ENCODE measurements at places on chromosomes 1 and 21. TPM values are rescaled to one million over a fixed set of nuclear protein-coding genes. Genes with fewer than 3 reads are reported as not detected.

GRCh38 chr1:182054698-182055326 is 6.7 kb downstream of the ZNF648 start:
- peak; percentile 22 for DNase-seq
- H3K27ac ChIP-seq = no peak overlapping the region
- H3K27me3 ChIP-seq = peaks cover 21% of the 10 kb centered on the region
- H3K4me1 ChIP-seq = peaks cover 2% of the 10 kb centered on the region

DNA sequence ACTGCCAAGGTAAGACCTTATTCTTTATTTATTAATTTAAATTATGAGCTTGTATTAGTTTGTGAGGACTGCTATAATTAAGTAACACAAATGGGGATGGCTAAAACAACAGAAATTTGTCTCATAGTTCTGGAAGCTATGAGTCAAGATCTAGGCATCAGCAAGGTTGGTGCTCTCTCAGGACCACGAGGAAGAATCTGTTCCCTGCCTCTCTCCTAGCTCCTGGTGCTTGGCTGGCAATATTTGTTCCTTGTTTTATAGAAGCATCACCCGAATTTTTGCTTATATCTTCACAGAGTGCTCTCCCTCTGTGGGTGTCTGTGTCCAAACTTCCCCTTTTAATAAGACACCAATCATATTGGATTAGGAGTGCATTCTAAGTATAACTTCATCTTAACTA is 41.4 kb upstream of the CCDC190 start:
- DNase-seq = no peak
- H3K27ac ChIP-seq = no peak overlapping the region
- no peaks in the 10 kb centered on the region for H3K36me3 ChIP-seq

GRCh38 chr1:48841966-48842365 is 65.3 kb upstream of the BEND5 start:
- no peak overlapping the region for H3K27ac ChIP-seq
- H3K4me3 ChIP-seq = no peak overlapping the region
- DNase-seq = no peak
- no peaks in the 10 kb centered on the region for H3K4me1 ChIP-seq

DNA sequence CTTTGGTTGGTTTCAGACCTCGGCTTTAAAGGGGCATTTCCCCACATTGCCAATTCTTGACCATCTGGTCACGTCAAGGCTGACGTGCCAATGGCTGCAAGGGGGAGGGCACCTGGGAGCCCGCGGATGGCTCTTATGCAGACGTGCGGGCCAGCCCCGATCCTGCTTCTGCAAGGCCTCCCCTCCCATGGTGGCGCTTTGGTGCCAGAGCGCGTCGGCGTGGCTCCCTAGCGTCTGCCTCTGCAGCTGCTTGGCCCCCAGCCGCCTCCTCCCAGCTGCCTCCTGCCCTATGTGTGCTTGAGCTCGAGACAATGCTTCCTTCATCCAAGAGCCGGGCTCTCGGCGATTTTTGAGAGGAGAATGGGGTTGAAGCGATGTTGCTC is 29.1 kb downstream of the SKI start:
- DNase-seq = no peak
- peaks cover 7% of the 10 kb centered on the region for H3K36me3 ChIP-seq

DNA sequence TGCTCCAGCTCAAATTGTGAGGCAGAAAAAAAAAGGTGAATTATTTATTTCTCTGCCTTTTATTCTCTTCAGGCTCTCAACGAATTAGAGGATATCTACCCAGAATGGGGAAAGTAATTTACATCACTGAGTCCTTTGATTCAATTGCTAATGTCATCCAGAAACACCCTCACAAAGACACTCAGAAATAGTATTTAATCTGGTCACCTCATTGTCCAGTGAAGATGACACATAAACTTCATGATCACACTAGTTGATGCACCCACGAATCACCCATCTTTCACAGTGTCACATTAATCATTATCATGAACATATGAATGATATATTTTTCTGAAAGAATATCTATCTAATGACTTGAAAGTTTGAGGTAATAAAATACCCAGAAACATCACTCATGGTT is 868.5 kb downstream of the BRINP3 start:
- no peak overlapping the region for H3K27ac ChIP-seq
- H3K36me3 ChIP-seq = no peaks in the 10 kb centered on the region
- no peak for DNase-seq
- no peak overlapping the region for H3K4me3 ChIP-seq
- H3K27me3 ChIP-seq = no peaks in the 10 kb centered on the region

DNA sequence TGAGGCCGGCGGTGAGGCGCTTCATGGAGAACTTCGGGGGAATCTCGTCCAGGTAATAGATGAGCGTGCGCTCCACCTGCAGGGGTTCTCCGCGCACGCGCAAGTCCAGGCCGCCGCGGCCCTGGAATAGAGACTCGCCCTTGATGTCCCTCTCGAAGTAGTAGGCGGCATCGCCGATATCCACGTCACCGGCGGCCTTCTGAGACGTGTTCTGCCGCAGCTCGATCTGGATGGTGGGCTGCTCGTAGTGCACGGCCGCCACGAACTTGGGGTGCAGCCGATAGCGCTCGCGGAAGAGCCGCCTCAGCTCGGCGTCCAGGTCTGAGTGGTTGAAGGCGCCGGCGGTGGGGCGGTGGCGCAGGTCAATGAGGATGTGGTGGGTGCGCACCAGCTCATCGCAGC is 726 bp downstream of the TACSTD2 start:
- DNase-seq = no peak
- H3K4me1 ChIP-seq = peaks cover 10% of the 10 kb centered on the region
- peak overlapping the region; percentile 62 for H3K4me3 ChIP-seq
- peaks cover 21% of the 10 kb centered on the region for H3K27me3 ChIP-seq

DNA sequence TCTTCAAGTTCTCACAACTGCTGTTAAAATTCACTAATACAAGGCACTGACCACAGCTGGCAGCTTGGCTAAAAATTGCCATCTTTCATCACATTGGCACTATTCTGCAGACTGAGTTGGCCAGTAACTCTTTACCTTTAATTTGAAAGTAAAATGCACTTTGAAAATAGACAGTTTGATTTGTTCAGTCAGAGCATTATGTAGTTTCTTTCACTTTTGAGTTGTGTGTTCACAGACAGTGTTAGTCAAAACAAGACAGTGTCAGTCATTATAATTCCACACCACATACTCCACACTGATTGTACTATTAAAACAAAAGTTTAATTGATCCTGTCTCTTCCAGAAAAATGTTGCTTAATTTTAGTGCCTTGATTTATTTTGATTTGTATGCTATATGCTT is 160.7 kb downstream of the SDCCAG8 start:
- no peaks in the 10 kb centered on the region for H3K27me3 ChIP-seq
- H3K36me3 ChIP-seq = peaks cover 8% of the 10 kb centered on the region
- no peak for DNase-seq

GRCh38 chr1:18581420-18581880 is 49.2 kb upstream of the PAX7 start:
- H3K4me3 ChIP-seq = no peak overlapping the region
- no peaks in the 10 kb centered on the region for H3K4me1 ChIP-seq
- no peak overlapping the region for H3K27ac ChIP-seq
- no peaks in the 10 kb centered on the region for H3K27me3 ChIP-seq
- H3K36me3 ChIP-seq = no peaks in the 10 kb centered on the region

- no peak overlapping the region for H3K27ac ChIP-seq
- H3K27me3 ChIP-seq = no peaks in the 10 kb centered on the region
- no peak for DNase-seq
- no peaks in the 10 kb centered on the region for H3K4me1 ChIP-seq
- no peaks in the 10 kb centered on the region for H3K36me3 ChIP-seq
- no peak overlapping the region for H3K4me3 ChIP-seq
Measured at GRCh38 chr1:45272913-45273371, 53.8 kb upstream of the HPDL start.

DNA sequence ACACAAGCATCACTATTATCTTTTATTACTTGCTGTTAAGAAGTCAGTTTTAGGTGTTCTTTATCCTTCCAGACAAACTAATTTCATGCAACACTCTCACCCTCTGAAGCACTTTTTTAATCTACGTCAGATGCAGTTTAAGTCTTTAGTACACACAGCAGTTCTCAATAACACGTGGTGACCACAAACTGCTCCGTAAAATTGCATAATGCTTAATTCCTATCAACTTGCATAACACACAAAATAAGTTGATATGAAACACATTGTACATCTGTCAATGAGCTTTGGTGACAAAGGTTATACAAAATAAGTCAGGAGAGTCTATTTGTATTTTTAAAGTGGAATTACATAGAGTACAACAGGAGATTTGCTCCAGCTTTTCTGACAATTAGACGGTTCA is 140.9 kb upstream of the ETS2 start:
- H3K27ac ChIP-seq = no peak overlapping the region
- H3K27me3 ChIP-seq = no peaks in the 10 kb centered on the region
- no peaks in the 10 kb centered on the region for H3K4me1 ChIP-seq
- no peak for DNase-seq
- H3K4me3 ChIP-seq = no peak overlapping the region

GRCh38 chr1:94305704-94306103 is 68.3 kb upstream of the ARHGAP29 start:
- H3K4me1 ChIP-seq = peaks cover 17% of the 10 kb centered on the region
- no peaks in the 10 kb centered on the region for H3K36me3 ChIP-seq
- H3K27ac ChIP-seq = no peak overlapping the region
- H3K4me3 ChIP-seq = no peak overlapping the region

DNA sequence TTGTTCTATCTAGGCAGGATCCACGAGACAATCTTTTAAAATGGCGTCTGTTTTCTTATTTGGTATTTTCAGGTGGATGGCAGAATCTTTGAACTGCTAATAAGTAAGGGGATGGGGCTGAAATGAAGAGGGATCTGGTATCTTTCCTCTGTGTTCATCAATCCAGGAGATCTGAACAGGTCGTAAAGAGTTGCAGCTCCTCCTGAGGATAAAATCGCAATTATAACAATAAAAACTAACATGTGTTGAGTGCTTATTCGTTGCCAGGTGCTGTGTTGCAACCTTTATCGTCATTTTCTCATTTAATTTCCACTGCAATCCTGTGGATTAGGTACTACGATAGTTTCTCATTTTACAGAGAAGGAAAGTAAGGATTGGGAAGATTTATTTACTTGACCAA is 134.6 kb upstream of the DPYD start:
- no peaks in the 10 kb centered on the region for H3K36me3 ChIP-seq
- no peak for DNase-seq
- peaks cover 9% of the 10 kb centered on the region for H3K4me1 ChIP-seq
- no peak overlapping the region for H3K4me3 ChIP-seq

- H3K4me3 ChIP-seq = no peak overlapping the region
- no peaks in the 10 kb centered on the region for H3K4me1 ChIP-seq
- H3K36me3 ChIP-seq = peaks cover 22% of the 10 kb centered on the region
- no peaks in the 10 kb centered on the region for H3K27me3 ChIP-seq
- H3K27ac ChIP-seq = no peak overlapping the region
Measured at GRCh38 chr1:5971471-5972197, 20.6 kb downstream of the NPHP4 start.

The SLC22A15 gene
- total RNA-seq = 16.4 TPM

The OR10Z1 gene
- total RNA-seq = not detected

The GPA33 gene
- 0.26 TPM for total RNA-seq

The RGS16 gene
- total RNA-seq = 12.3 TPM

The ANXA9 gene
- 1.0 TPM for total RNA-seq

The S100A3 gene
- 5.4 TPM for total RNA-seq

The SLC35A3 gene
- total RNA-seq = 34.9 TPM

The KRTAP19-1 gene
- not detected for total RNA-seq
